Kidney (tissue), 22 donors: ENCODE measurements at places on chromosomes 11 and 22. TPM values are rescaled to one million over a fixed set of nuclear protein-coding genes. Genes with fewer than 3 reads are reported as not detected.

- H3K27me3 ChIP-seq = no peaks in the 10 kb centered on the region
- no peaks in the 10 kb centered on the region for H3K36me3 ChIP-seq
- H3K4me1 ChIP-seq = no peaks in the 10 kb centered on the region
- H3K27ac ChIP-seq = peak overlapping the region; percentile 57
Measured at GRCh38 chr11:118689503-118689851, 10.0 kb upstream of the TREH start.

DNA sequence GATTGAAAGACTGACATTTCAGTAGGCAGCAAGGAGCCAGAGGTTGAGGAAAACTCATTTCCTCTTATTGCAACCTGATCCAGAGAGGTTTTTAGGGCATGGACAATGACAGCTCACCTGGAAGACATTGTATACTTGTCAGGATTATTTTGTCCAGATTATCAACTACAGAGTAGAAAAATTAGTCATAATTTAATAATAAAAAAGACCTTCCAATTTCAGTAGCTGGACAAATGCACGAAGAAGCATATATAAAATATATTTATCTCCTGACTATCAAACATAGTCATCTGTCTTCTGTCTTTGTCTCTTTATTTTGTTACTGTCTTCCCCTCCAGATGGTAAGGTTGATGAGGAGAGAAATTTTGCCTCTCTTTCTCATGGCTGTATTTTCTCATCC is 330.6 kb upstream of the RAG2 start:
- no peaks in the 10 kb centered on the region for H3K27me3 ChIP-seq
- no peak overlapping the region for H3K27ac ChIP-seq
- peak; percentile 21 for DNase-seq
- H3K4me3 ChIP-seq = no peak overlapping the region

GRCh38 chr11:112017538-112017937 is 7.7 kb upstream of the DLAT start:
- no peaks in the 10 kb centered on the region for H3K4me1 ChIP-seq
- DNase-seq = no peak
- no peaks in the 10 kb centered on the region for H3K27me3 ChIP-seq
- H3K36me3 ChIP-seq = peaks cover 23% of the 10 kb centered on the region

DNA sequence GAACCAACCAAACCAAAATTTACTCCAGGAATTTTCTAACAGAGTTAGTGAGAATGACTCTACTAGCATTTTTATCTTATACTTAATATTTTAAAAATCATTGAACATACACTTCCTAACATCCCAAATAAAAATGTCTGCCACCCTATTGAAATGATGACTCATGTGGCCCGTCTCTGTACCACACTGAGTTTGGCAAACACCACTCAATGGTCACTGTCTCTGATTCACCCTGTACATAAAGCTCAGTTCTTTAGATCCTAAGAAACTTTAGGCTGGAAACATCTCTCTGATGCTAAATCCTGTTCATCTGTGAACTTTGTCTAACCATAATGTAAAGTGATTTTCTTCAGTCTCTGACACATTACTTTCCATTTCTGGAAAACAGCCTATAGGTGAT is 182.0 kb downstream of the CWF19L2 start:
- H3K4me1 ChIP-seq = no peaks in the 10 kb centered on the region
- H3K27ac ChIP-seq = no peak overlapping the region
- no peak overlapping the region for H3K4me3 ChIP-seq
- DNase-seq = no peak
- no peaks in the 10 kb centered on the region for H3K36me3 ChIP-seq

- H3K27ac ChIP-seq = no peak overlapping the region
- DNase-seq = no peak
- H3K27me3 ChIP-seq = no peaks in the 10 kb centered on the region
- no peaks in the 10 kb centered on the region for H3K4me1 ChIP-seq
- H3K36me3 ChIP-seq = no peaks in the 10 kb centered on the region
- H3K4me3 ChIP-seq = no peak overlapping the region
Measured at GRCh38 chr11:34682825-34683224, 61.9 kb downstream of the EHF start.

GRCh38 chr11:11848891-11849746 is 7.3 kb downstream of the USP47 start:
- no peaks in the 10 kb centered on the region for H3K36me3 ChIP-seq
- no peak overlapping the region for H3K4me3 ChIP-seq
- no peaks in the 10 kb centered on the region for H3K27me3 ChIP-seq
- no peak overlapping the region for H3K27ac ChIP-seq
- peak; percentile 52 for DNase-seq

DNA sequence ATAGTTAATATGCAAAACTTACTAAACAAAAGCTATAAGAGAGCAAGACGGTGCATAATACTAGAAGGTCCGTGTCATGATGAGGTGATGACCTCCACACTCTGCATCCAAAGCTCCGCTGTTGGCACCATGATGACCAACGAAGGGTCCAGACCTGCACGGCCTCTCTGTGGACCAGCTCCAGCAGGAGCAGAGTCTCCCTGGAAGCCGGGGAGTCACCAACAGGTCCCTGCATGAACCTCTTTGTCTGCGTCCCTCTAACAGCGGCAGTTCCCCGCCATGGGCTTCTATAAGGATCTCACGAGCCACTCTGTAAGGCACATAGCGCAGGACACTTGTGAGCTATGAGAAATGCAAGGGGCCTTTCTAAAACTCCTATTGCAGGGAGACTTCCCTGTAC is 517.3 kb downstream of the BRD1 start:
- no peak overlapping the region for H3K4me3 ChIP-seq
- H3K27ac ChIP-seq = no peak overlapping the region
- no peaks in the 10 kb centered on the region for H3K4me1 ChIP-seq
- no peaks in the 10 kb centered on the region for H3K36me3 ChIP-seq

DNA sequence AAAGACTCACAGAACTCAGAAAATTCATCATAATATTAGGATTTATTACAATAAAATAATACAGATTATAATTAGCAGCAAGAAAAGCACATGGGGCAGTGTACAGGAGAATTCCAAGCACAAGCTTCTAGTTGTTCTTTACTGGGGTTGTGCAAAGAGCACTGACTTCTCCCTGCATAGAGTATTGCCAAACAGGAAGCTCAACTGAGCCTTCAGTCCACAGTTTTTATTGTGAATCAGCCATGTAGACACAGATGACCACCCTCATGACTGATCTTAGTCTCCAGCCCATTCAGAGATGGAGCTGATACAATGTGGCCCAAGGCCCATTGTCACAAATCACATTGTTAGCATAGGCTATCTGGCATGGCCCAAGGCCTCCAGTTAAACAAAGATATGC is 798.9 kb downstream of the KCNA4 start:
- no peak overlapping the region for H3K4me3 ChIP-seq
- no peaks in the 10 kb centered on the region for H3K36me3 ChIP-seq
- no peak overlapping the region for H3K27ac ChIP-seq
- H3K27me3 ChIP-seq = no peaks in the 10 kb centered on the region
- no peak for DNase-seq

DNA sequence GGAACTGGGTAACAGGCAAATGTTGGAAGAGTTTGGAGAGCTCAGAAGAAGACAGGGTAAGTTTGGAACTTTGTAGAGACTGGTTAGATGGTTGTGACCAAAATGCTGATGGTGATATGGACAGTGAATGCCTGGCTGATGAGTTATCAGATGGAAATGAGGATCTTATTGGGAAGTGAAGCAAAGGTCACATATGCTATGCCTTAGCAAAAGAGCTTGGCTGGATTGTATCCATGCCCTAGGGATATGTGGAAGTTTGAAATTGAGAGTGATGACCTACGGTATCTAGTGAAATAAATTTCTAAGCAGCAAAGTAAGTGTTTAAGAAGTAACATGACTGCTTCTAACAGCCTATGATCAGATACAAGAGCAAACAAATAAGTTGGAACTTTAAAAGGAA is 17.8 kb downstream of the BBOX1 start:
- H3K4me3 ChIP-seq = peak overlapping the region; percentile 39
- no peaks in the 10 kb centered on the region for H3K36me3 ChIP-seq
- no peaks in the 10 kb centered on the region for H3K4me1 ChIP-seq
- no peak for DNase-seq
- no peak overlapping the region for H3K27ac ChIP-seq

- no peaks in the 10 kb centered on the region for H3K27me3 ChIP-seq
- H3K36me3 ChIP-seq = peaks cover 81% of the 10 kb centered on the region
- H3K27ac ChIP-seq = peak overlapping the region; percentile 97
- no peak overlapping the region for H3K4me3 ChIP-seq
Measured at GRCh38 chr22:36323855-36324331, 63.9 kb downstream of the MYH9 start.

- H3K27me3 ChIP-seq = no peaks in the 10 kb centered on the region
- H3K36me3 ChIP-seq = peaks cover 36% of the 10 kb centered on the region
- H3K4me3 ChIP-seq = no peak overlapping the region
- no peak overlapping the region for H3K27ac ChIP-seq
- DNase-seq = no peak
- no peaks in the 10 kb centered on the region for H3K4me1 ChIP-seq
Measured at GRCh38 chr11:65968600-65969482, 7.3 kb downstream of the SART1 start.

DNA sequence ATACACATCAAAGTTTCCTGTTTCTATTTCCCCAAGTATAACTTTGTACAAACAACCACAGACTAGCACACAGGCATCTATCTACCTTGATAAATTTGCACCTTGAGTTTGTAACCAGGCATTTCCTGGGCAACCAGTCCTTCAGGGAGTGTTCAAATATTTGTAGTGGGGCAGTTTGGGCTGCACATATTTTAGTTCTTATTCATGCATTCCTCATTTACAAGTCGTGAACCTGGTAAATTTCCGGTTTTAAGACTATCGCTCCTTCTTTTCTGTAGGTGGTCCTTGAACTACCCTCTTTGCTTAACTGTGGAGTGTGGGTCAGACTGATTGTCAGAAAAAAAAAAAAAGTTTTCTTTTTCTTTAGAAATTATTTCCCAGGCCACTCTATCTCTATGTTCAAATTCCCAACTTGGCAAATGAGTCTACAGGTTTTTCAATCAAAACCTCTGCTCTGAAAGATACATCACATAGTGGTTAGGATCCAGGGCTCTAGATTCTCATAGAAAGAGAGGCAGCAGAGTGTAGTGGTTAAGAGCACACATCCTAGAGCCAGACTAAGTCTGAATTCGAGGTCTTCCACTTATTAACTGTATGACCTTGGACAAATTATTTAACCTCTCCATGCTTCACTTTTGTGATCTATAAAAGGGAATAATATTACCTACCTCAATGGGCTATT is 201.5 kb downstream of the SOX6 start:
- H3K27me3 ChIP-seq = no peaks in the 10 kb centered on the region
- no peak for DNase-seq
- no peak overlapping the region for H3K4me3 ChIP-seq
- H3K27ac ChIP-seq = no peak overlapping the region
- H3K36me3 ChIP-seq = no peaks in the 10 kb centered on the region

GRCh38 chr11:76856571-76856970 is 4.1 kb upstream of the ACER3 start:
- no peak for DNase-seq
- no peak overlapping the region for H3K4me3 ChIP-seq
- no peak overlapping the region for H3K27ac ChIP-seq
- H3K27me3 ChIP-seq = no peaks in the 10 kb centered on the region
- H3K36me3 ChIP-seq = no peaks in the 10 kb centered on the region

- H3K4me3 ChIP-seq = no peak overlapping the region
- no peak overlapping the region for H3K27ac ChIP-seq
- no peaks in the 10 kb centered on the region for H3K4me1 ChIP-seq
- peaks cover 5% of the 10 kb centered on the region for H3K36me3 ChIP-seq
Measured at GRCh38 chr22:21448627-21449416, 18.4 kb upstream of the TMEM191C start.

- no peaks in the 10 kb centered on the region for H3K4me1 ChIP-seq
- H3K27ac ChIP-seq = no peak overlapping the region
- no peak for DNase-seq
- H3K4me3 ChIP-seq = no peak overlapping the region
Measured at GRCh38 chr11:23772081-23772480, 724.8 kb upstream of the LUZP2 start.

DNA sequence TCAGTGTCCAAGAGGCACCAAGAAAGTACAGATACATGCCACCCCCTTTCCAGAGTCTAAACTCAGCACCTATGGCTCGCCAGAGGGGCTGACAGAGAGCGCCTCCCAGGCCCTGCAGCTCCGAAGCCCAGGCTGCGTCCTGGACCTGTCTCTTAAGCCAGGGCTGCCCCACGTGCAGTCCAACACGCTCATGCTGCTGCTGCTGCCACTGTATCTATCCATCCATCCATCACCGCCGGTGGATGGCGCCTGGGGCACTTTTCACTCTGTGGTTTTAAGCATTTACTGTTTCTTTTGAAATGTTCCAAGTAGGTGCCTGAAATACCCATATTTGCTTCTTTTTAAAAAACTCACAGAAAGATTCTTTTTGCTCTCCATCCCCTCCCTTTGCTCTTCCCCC is 41.8 kb downstream of the MACROD1 start:
- H3K27ac ChIP-seq = no peak overlapping the region
- H3K4me1 ChIP-seq = peaks cover 31% of the 10 kb centered on the region
- H3K36me3 ChIP-seq = no peaks in the 10 kb centered on the region
- H3K27me3 ChIP-seq = no peaks in the 10 kb centered on the region

DNA sequence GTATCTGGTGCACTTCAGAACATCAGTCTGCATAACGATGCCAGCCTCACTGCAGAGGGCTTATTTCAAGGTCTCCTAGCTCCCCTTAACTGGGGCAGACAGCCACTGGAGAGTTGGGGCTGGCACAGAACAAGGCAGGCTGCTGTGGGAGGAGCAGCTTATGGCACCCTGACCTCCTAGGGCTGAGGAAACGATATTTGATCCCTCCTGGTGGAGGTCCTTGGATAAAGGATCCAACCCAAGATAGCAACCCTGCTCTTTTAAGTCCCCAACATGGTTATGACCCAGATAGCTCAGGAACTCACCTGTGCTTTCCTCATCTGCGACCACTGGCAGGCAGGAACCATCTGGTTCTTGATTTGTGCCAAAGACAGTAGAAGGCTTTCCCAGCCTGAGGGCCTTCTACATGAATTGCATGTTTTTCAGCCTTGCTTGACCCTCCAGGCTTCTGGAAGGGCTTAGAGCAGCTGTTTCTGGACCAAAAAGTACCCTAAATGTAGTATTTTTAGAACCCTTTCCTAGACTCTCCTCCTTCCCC is 2.8 kb downstream of the TMEM109 start:
- H3K36me3 ChIP-seq = peaks cover 20% of the 10 kb centered on the region
- DNase-seq = no peak
- H3K27ac ChIP-seq = no peak overlapping the region
- no peaks in the 10 kb centered on the region for H3K27me3 ChIP-seq
- H3K4me1 ChIP-seq = peaks cover 3% of the 10 kb centered on the region

GRCh38 chr11:128302425-128303186 is 284.8 kb downstream of the ETS1 start:
- H3K4me3 ChIP-seq = no peak overlapping the region
- no peaks in the 10 kb centered on the region for H3K27me3 ChIP-seq
- no peak overlapping the region for H3K27ac ChIP-seq
- no peak for DNase-seq

GRCh38 chr22:46620588-46621242 is 529 bp downstream of the GRAMD4 start:
- H3K4me3 ChIP-seq = no peak overlapping the region
- no peak for DNase-seq
- no peaks in the 10 kb centered on the region for H3K27me3 ChIP-seq
- H3K36me3 ChIP-seq = no peaks in the 10 kb centered on the region
- H3K27ac ChIP-seq = no peak overlapping the region

The GRAMD1B gene
- 4.4 TPM for total RNA-seq

The APOL5 gene
- not detected for total RNA-seq

The SERPIND1 gene
- not detected for total RNA-seq

The LINC01488 gene
- not detected for total RNA-seq

The PNPLA3 gene
- 0.54 TPM for total RNA-seq

The OR51B5 gene
- total RNA-seq = not detected

The TRIM49 gene
- total RNA-seq = not detected

The KCNK7 gene
- 0.25 TPM for total RNA-seq
